ENCODE measurements at places on chromosomes 2 and 18.

- no peak for DNase-seq
Measured at GRCh38 chr2:121613152-121613551, 36.1 kb downstream of the CLASP1 start.

DNA sequence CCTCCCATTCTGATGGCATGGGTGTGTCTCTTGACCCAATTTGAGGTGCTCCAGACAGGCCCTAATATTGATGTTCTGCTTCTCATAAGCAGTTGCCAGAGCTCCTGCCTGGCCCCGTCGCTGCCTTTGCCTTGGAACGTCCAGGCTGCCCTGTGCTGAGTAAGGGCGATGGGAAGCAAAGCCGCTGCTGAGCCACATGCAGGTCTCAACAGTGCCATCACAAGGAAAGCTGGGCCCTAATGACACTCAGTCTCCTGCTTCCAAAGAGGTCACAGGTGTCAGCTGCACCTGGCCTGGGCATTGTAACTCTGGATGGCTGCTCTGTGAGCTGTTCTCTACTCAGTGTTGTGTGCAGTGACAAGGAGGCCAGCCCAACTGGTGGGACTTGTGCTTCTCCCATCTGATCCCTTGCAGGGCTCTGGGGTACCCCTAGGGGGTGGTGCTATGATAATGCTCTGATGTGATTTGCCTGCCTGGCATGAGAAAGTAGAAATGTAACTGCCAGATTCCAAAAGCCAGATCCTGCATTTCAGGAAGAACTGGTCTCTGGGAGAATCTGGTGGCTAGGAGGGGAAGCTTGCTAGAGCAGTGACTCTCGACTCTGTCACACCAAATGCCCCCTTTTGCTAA, 8.7 kb downstream of the TTC39C start:
- peak; percentile 45 for DNase-seq

DNA sequence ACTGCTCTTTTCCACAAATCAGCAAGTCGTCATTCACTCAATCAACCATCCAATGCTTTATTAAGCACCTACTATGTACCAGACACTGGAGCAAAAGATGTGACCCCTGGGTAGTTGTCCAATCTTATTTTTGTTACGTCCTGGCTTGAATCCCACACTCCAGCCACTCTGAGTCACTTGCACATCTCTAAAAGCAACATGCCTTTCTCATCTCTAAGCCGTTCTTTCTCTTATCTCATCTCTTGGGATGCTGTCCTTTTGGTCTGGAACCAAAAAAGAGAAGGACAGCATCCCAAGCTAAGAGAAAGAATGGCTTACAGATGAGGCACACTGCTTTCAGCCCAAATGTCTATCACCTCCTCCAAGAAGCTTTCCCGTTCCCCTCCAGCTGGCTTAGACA, 58.8 kb downstream of the RNF152 start:
- DNase-seq: no peak

GRCh38 chr2:111702119-111702803, 181.7 kb downstream of the ANAPC1 start:
- no peak for DNase-seq

DNA sequence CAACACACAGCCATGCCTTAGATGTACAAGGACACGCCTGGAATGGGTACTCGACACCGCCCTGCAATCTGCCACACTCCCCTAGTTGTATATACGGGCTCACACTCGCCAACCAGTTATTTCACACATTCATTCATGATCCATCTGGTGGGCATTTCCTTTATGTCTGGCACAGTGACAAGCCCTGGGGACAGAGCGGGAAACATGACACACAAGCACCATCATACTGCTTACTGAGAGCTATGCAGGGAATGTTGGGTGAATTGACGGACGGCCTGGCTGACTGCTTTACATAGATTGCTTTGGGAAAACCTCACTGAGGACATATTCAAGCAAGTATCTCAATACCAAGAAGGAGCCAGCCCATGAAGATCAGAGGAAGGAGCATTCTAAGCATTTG, 448.0 kb upstream of the SPRED2 start:
- no peak for DNase-seq

DNA sequence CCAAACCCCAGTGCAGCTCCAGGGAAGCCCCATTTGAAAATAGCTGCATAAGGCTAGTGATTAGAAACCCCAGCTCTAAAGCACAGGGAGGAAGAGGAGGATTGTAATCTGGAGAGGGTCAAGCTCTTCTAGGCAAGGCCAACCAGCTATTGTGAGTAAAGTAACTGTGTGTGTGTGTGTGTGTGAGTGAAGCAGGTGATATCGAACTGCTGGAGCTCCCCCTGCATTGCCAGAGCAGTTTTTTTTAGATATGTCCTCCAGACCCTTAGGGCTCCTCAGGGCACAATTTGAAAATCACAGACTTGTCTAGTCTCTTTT, 177.4 kb upstream of the NABP1 start:
- DNase-seq: no peak

DNA sequence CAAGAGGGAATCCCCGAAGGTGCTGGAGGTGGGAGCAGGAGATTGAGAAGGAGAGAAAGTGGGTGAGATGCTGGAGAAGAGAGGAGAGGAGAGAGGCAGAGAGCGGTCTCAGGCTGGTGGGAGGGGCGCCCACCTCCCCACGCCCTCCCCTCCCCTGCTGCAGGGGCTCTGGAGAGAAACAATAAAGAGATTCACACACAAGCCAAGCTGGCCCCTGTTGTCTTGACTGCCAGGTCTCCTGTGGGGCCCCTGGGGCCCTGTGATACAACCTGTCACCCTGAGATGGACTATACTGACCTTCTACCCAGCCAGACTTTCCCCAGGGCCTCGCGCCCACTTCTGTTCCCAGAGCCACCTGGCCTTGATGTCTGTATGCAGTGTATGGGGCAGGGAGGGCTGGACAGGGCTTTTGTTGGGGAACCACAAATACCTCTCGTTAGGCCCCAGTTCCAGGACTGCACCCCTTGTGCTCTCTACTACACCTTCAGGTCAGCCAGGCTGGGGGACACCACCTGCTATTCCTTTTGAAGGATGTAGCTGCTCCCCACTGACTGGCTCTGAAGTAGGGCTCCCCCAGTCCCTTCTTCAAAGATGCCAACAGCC, 8.0 kb upstream of the SPEG start:
- DNase-seq: no peak

DNA sequence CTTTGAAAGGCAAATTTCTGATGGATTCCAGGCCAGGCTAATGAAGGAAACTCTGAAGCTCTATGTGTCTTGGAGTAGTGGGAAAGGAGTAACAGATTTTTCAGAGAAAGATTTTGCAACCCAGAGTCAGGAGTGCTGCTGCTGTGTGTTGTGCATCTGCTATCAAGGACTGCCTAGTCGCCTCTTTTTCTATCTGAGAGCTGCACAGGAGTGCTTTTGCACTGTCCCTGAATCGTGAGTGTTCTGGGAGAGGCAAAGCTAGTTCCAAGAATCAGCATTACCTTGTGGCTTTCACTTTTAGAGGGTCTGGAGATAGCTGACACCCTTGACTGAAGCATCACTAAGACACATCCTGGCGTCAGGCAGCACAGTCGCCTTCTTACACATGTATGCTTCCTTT, 336.4 kb downstream of the PARD3B start:
- no peak for DNase-seq

GRCh38 chr2:64214281-64215115, 70.3 kb upstream of the PELI1 start:
- DNase-seq: no peak

DNA sequence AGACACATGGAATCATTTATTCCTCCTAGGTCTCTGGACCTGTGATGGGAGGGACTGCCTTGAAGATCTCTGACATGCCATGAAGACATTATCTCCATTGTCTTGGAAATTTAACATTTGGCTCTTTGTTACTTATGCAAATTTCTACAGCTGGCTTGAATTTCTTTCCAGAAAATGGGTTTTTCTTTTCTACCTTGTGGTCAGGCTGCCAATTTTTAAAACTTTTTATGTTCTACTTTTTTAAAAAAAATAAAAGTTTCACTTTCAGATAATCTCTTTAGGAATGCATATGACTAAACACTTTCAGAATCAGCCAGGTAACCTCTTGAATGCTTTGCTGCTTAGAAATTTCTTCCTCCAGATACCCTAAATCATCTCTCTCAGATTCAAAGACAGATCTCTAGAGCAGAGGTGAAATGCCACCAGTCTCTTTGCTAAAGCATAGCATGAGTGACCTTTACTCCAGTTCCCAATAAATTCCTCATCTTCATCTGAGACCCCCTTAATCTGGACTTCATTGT, 209.6 kb downstream of the RPRM start:
- no peak for DNase-seq

DNA sequence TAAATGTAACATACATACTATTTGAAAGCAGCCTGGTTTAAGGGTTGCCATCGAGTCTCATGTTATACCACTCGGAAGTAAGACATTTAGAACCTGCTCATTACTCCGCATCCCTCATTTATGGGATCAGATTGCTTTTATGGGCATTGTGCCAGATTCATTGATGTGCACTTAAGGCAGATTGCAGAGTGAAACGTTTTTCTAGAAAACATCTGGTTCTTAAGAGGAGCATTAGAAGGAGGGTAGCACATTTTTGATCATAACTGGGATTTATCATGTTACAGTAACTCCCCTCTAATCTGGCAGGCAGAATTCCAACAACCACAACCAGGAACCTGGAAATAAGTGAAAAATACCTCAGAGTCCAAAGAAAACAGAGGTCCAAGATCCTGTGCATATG, 74.2 kb upstream of the GALNT3 start:
- no peak for DNase-seq

DNA sequence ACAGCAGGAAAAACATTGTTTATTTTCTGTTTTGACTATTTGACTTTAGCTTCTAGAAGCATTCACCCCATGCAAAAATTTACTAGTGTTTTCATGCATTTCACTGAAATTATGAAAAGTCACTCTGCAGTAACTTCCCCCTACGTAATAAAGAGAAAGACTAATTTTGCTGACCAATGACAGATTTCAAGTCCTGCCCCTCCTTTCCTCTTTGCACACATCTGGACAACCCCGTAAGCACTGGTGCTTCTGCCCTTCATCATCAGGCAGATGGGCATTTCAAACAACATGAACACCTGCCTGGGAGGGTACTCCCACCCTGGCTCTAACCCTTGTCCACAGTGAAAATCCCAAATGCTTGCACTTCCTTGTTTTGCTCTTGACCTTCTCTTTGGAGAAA, 815.0 kb upstream of the ID2 start:
- DNase-seq: no peak

DNA sequence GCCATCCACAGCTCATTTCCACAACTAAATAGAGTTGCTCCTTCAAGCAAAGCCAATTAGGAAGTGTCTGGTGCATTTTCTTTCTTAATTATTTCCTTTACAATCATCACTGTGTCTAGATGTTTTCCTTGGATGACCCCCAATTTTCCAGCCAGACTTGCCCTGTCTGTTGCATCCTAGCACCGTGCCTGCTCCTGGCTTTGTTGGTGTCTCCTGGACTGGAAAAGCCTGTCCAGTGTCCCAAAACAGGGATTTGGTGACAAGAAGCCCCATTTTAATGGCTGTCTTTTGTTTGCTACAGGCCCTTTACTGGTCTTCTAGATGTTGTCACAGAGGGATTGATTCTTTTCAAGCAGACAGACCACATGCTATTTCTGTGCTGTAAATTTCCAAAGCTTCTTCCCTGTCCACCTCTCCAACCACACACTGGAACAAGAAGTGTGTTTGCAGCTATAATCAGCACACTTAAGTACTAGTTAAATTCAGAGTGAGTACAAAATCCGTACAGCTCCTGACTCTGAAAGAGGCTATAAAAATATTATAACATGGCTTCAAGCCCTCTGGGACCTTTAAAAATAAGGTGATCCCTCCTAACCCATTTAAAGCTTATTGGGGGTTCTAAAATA, 38.4 kb downstream of the RNF144A start:
- no peak for DNase-seq

- DNase-seq: no peak
Measured at GRCh38 chr2:10544252-10544651, 96.1 kb upstream of the ODC1 start.

DNA sequence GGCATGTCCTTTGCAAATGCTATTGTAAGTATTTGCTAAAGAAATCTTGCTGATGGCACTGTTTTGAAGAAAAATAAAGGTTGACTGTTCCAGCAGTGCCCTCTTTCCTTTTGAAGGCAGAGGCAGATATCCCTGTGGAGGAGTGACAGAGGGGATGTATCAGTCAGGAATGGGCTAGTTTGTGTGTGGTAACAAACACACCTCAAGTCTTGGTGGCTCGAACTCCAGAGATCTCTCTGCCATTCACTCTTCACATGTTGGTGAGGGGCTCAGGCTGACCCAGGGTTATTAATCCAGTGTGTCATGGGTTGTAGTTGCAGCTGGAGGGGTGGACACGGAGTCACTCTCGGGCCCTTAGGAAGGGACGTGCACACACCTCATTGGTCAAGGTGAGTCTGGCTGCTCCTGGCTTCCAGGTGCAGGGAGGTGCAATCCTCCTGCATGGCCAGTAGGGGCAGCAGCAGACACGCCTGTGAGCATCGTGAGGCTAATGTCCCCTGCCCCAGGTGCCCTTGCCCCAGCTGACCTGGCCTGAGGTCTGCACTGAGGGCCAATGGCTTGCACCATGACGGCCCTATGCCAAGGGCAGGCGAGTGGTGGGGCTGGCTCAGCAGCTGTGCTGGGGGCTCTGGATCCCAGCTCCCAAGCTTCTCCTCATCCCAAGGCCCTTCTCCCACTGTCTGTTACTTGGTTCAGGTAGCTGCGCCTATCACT, 146.5 kb downstream of the ASB1 start:
- DNase-seq: no peak

GRCh38 chr2:123916051-123916450, 109.0 kb upstream of the CNTNAP5 start:
- DNase-seq: no peak

DNA sequence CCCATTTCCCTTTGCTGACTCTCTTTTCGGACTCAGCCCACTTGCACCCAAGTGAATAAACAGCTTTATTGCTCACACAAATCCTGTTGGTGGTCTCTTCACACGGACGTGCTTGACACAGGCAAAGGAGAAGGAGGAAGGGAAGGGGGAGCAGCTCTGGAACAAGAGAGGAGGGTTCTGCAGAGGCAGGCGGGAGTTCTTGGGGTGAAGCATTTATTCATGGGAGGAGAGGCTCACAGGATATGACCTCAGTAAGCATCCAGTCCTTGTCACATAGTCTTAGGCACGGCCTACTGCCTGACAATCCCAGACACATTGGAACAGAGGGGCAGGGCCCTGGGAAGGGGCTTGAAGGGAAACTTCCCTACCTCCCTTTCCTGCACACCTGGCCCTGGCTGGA, 171.7 kb upstream of the HS6ST1 start:
- no peak for DNase-seq

DNA sequence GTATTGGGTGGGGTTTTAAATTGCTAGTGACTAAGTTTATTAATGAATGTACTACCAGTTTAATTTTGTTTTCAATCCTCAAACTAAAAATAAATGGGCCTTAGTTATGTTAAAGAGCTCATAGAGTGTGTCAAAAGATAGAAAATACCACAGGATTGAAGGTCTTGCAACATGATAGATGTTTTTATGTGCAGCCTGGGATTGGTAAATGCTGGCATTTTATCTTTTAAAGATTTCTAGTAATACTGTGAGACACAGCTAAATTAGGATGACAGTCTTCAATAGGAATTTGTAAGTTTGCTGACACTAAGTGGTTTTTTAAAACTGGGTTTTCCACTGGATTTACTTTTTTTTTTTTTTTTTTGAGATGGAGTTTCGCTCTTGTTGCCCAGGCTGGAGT, 122.3 kb downstream of the HAUS1 start:
- DNase-seq: no peak
